ENCODE measurements at places on chromosomes 7 and 10. TPM values are rescaled to one million over a fixed set of nuclear protein-coding genes. Genes with fewer than 3 reads are reported as not detected.

OLAH gene
- total RNA-seq, result 0.50 TPM

NUPR2 gene
- total RNA-seq, result 10.3 TPM

- H3K27ac ChIP-seq, result no peak overlapping the region
- DNase-seq, result no peak
- H3K27me3 ChIP-seq, result no peaks in the 10 kb centered on the region
- no peaks in the 10 kb centered on the region for H3K4me1 ChIP-seq
- H3K36me3 ChIP-seq, result no peaks in the 10 kb centered on the region
- no peak overlapping the region for H3K4me3 ChIP-seq
These were observed 41.9 kb downstream of the SEMA3C start for GRCh38 chr7:80876894-80877414.

- H3K4me3 ChIP-seq, result no peak overlapping the region
- no peak overlapping the region for H3K27ac ChIP-seq
- H3K36me3 ChIP-seq, result no peaks in the 10 kb centered on the region
- H3K27me3 ChIP-seq, result no peaks in the 10 kb centered on the region
These were observed 55.0 kb downstream of the C1GALT1 start for GRCh38 chr7:7237201-7237977.

DNA sequence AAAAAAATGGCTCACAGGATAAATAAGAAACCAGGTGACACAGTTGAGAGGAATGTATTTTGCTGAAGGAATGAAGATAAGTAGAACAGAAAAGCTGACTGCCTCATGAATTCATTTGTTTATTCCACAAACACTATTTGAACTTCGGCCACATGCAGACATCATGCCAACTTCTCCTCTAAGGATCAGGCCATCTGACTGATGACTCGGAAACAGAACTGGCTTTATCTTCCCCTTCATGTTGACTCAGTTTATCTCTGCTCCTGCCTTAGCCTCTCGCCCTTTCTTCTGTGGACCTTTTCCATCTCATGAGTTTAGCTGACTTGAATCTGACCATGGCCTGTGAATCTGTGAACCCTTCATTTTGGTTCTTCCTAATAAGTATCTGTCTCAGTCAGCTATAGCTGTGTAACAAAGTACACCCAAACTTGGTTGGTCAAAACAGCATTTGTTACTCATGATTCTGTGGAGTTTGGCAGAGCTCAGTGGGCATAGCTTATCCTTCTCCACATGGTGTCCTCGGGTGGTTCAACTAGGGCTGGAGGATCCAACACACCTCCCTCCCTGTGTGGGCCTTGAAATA lies 44.0 kb upstream of the GRID1 start:
- H3K27ac ChIP-seq, result peak overlapping the region; percentile 48
- H3K36me3 ChIP-seq, result no peaks in the 10 kb centered on the region
- no peak for DNase-seq
- no peaks in the 10 kb centered on the region for H3K27me3 ChIP-seq
- no peak overlapping the region for H3K4me3 ChIP-seq
- no peaks in the 10 kb centered on the region for H3K4me1 ChIP-seq

Measured in kidney (tissue), 22 donors.